ENCODE measurements at places on chromosomes 13 and 19. TPM values are rescaled to one million over a fixed set of nuclear protein-coding genes. Genes with fewer than 3 reads are reported as not detected.

DNA sequence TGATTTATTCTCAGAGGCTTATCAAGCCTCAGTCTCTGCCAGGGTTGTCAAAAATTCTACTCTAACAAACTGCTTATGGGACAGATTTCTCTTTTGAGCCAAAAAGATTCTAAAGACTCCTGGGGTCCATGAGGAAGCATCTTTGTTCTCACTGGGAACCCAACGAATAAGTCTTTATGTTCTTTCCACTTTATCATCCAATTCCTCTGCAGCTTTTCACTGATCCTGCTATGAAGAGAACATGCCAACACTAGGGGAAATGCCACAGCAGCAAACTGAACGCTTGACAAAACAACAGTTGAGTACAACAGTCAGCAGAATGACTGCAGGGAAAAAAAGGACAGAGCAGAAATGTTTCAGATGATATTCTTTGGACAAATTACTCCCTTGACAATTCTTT is 22.2 kb downstream of the DCLK1 start:
- no peaks in the 10 kb centered on the region for H3K36me3 ChIP-seq
- no peaks in the 10 kb centered on the region for H3K4me1 ChIP-seq
- H3K4me3 ChIP-seq, result no peak overlapping the region
- H3K27me3 ChIP-seq, result no peaks in the 10 kb centered on the region
- H3K27ac ChIP-seq, result no peak overlapping the region

GRCh38 chr19:10419646-10420443 is 493 bp upstream of the PDE4A start:
- peaks cover 43% of the 10 kb centered on the region for H3K27me3 ChIP-seq
- DNase-seq, result no peak
- no peaks in the 10 kb centered on the region for H3K36me3 ChIP-seq
- H3K4me3 ChIP-seq, result no peak overlapping the region
- no peak overlapping the region for H3K27ac ChIP-seq

GRCh38 chr13:71242201-71242600 is 624.8 kb downstream of the DACH1 start:
- no peak for DNase-seq
- H3K4me3 ChIP-seq, result no peak overlapping the region
- H3K27ac ChIP-seq, result no peak overlapping the region
- H3K27me3 ChIP-seq, result no peaks in the 10 kb centered on the region

DNA sequence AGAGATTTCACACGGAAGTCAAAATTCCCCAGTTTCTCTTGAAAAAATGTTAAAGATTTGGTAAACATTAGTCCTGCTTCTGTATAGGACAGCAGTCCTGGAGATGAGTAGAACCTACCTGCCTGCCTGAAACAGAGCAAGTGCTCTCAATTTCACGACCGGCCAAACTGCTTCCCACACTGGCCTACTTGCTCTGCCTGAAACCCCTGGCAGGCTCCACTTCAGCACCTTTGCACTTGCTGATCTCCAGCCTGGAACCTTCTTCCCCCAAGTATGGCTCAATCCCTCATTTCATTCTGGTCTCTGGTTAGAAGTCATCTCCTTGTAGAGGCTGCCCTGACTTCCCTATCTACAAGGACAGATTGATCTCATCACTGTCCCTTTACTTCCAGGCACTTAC is 271.4 kb downstream of the DLEU7 start:
- H3K27ac ChIP-seq, result no peak overlapping the region
- no peak overlapping the region for H3K4me3 ChIP-seq
- no peaks in the 10 kb centered on the region for H3K36me3 ChIP-seq
- peaks cover 33% of the 10 kb centered on the region for H3K4me1 ChIP-seq
- DNase-seq, result peak; percentile 48

DNA sequence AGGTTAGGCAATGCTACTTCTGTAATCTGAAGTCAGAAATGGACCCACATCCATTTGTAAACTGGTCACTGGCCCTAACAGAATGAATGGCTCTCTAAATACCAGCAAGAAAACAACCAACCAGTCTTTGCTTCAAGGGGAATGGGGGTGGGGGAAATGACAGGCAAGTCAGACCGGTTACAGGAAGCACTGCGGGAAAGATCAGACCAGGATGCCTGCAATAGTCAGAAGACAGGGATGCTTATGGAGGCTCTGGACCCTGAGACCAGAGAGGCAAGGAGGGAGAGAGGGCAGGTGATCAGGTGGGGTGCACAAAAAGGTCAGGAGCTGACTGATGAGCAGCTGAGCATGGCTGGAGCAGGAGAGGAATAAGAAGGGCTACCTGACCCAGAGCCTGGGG is 13.1 kb downstream of the MED26 start:
- no peak for DNase-seq
- no peak overlapping the region for H3K4me3 ChIP-seq
- H3K27me3 ChIP-seq, result no peaks in the 10 kb centered on the region
- H3K4me1 ChIP-seq, result peaks cover 50% of the 10 kb centered on the region
- H3K36me3 ChIP-seq, result no peaks in the 10 kb centered on the region

GRCh38 chr19:38736413-38737280 is 7.6 kb downstream of the CAPN12 start:
- H3K27ac ChIP-seq, result no peak overlapping the region
- peaks cover 29% of the 10 kb centered on the region for H3K4me1 ChIP-seq
- H3K27me3 ChIP-seq, result no peaks in the 10 kb centered on the region
- H3K4me3 ChIP-seq, result no peak overlapping the region

- H3K4me1 ChIP-seq, result no peaks in the 10 kb centered on the region
- peak; percentile 92 for DNase-seq
- no peaks in the 10 kb centered on the region for H3K27me3 ChIP-seq
These were observed 24.2 kb downstream of the TEX29 start for GRCh38 chr13:111344471-111345191.

- no peaks in the 10 kb centered on the region for H3K36me3 ChIP-seq
- H3K4me1 ChIP-seq, result no peaks in the 10 kb centered on the region
- no peaks in the 10 kb centered on the region for H3K27me3 ChIP-seq
- H3K4me3 ChIP-seq, result no peak overlapping the region
These were observed 128.9 kb upstream of the KLHL1 start for GRCh38 chr13:70237131-70237530.

DNA sequence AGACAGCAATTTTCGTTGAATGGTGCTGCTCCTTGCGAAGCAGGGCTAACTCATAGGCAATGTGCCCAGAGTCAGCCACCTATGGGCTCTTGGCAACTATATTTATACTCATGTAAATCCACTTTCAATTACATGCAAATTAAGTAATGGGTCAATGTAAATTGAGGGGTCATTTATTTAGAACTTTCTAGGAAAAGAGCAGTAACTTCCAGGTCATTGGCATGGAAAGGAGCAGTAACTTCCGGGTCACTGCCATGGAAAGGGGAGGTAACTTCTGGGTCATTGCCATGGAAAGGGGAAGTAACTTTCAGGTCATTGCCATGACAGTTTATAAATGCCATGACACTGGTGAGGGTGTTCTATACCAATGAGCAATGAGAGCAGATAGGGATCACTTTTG is 11.6 kb downstream of the KLK4 start:
- H3K36me3 ChIP-seq, result no peaks in the 10 kb centered on the region
- no peaks in the 10 kb centered on the region for H3K27me3 ChIP-seq
- H3K4me1 ChIP-seq, result peaks cover 9% of the 10 kb centered on the region
- no peak overlapping the region for H3K27ac ChIP-seq

- H3K4me1 ChIP-seq, result peaks cover 54% of the 10 kb centered on the region
- DNase-seq, result peak; percentile 73
- no peaks in the 10 kb centered on the region for H3K36me3 ChIP-seq
These were observed 348.9 kb downstream of the UQCRFS1 start for GRCh38 chr19:28864024-28864503.

DNA sequence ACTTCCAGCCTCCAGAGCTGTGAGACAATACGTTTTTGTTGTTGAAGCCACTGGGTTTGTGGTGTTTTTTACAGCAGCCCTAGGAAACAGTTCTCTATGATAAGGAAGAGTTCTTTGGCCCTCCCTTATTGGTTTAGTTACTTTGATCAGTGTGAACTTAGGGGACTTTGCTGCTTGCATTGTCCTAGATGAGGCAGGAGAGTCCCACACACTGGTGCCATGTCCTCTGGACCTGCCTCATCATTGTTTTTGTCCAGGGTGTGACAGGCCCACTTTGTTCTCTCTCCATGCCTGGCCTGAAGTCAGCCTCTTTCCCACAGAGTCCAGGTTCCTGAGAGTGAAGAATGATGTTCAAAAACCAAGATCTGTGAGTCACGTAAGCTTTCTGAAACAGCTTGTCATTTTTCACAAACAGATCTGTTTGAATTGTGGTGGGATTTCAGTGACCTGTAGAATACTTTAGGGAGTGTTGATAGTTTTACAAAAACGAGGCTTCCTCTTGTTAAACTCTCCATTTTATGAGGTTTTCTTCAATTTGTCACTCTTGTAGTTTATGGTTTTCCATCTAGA is 63.8 kb downstream of the ING1 start:
- H3K4me3 ChIP-seq, result no peak overlapping the region
- no peak overlapping the region for H3K27ac ChIP-seq
- no peak for DNase-seq
- H3K36me3 ChIP-seq, result no peaks in the 10 kb centered on the region
- no peaks in the 10 kb centered on the region for H3K27me3 ChIP-seq

- H3K4me1 ChIP-seq, result no peaks in the 10 kb centered on the region
- H3K27me3 ChIP-seq, result no peaks in the 10 kb centered on the region
These were observed 343.4 kb downstream of the SLITRK5 start for GRCh38 chr13:88014527-88014926.

GRCh38 chr13:106526738-106527444 is 8.6 kb downstream of the EFNB2 start:
- no peaks in the 10 kb centered on the region for H3K36me3 ChIP-seq
- H3K27ac ChIP-seq, result no peak overlapping the region
- DNase-seq, result no peak
- no peak overlapping the region for H3K4me3 ChIP-seq
- peaks cover 5% of the 10 kb centered on the region for H3K4me1 ChIP-seq

- H3K27ac ChIP-seq, result no peak overlapping the region
- no peak overlapping the region for H3K4me3 ChIP-seq
- no peak for DNase-seq
- H3K4me1 ChIP-seq, result peaks cover 7% of the 10 kb centered on the region
These were observed 17.5 kb downstream of the CEACAM3 start for GRCh38 chr19:41813911-41814310.

- no peaks in the 10 kb centered on the region for H3K36me3 ChIP-seq
- H3K27me3 ChIP-seq, result no peaks in the 10 kb centered on the region
- no peak for DNase-seq
- no peaks in the 10 kb centered on the region for H3K4me1 ChIP-seq
These were observed 696.6 kb downstream of the LIG4 start for GRCh38 chr13:107518780-107519179.

DNA sequence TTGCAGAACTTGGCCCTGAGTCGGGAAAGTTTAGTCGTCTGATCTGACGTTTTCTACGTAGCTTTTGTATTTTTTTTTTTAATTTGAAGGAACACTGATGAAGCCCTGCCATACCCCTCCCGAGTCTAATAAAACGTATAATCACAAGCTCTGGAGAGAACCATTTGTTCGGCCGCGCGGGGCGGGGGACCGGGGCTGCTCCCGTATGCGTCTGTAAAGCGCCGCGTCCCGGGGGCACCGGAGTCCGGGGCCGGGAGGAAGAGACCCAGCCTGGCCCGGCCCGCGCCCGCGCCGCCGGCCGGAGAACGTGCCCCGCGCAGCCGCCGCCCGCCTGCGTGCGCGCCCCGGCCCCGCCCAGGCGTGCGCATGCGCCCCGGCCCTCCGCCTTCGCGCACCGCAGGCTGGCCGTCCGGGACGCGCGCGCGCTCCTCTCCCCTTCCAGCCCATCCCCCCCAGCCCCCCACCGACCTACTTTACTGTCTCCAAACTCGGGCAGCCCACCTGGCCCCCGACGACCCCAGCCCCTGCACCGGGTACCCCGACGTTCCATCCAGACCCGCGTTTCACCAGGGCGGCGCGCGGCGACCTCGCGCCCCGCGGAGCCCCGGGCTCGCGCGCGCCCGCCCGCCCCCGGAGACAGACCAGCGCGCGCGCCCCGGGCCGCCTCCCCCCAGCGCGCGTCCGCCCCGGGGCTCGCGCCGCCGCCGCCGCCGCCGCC is 785 bp upstream of the USF2 start:
- DNase-seq, result peak; percentile 72
- H3K4me3 ChIP-seq, result peak overlapping the region; percentile 100
- peak overlapping the region; percentile 97 for H3K27ac ChIP-seq
- H3K27me3 ChIP-seq, result no peaks in the 10 kb centered on the region
- H3K36me3 ChIP-seq, result peaks cover 21% of the 10 kb centered on the region
- H3K4me1 ChIP-seq, result peaks cover 37% of the 10 kb centered on the region

GRCh38 chr19:18749362-18750231 is 41.5 kb downstream of the COMP start:
- no peaks in the 10 kb centered on the region for H3K27me3 ChIP-seq
- H3K36me3 ChIP-seq, result no peaks in the 10 kb centered on the region
- no peak for DNase-seq
- no peaks in the 10 kb centered on the region for H3K4me1 ChIP-seq
- no peak overlapping the region for H3K4me3 ChIP-seq
- H3K27ac ChIP-seq, result no peak overlapping the region

GRCh38 chr13:114134944-114135610 is 2.7 kb upstream of the RASA3 start:
- H3K27ac ChIP-seq, result peak overlapping the region; percentile 44
- H3K4me1 ChIP-seq, result peaks cover 15% of the 10 kb centered on the region
- no peaks in the 10 kb centered on the region for H3K36me3 ChIP-seq
- no peaks in the 10 kb centered on the region for H3K27me3 ChIP-seq
- peak; percentile 61 for DNase-seq

- no peaks in the 10 kb centered on the region for H3K27me3 ChIP-seq
- no peaks in the 10 kb centered on the region for H3K36me3 ChIP-seq
- DNase-seq, result no peak
- H3K4me1 ChIP-seq, result peaks cover 12% of the 10 kb centered on the region
These were observed 18.8 kb downstream of the FAM124A start for GRCh38 chr13:51240958-51241357.

DNA sequence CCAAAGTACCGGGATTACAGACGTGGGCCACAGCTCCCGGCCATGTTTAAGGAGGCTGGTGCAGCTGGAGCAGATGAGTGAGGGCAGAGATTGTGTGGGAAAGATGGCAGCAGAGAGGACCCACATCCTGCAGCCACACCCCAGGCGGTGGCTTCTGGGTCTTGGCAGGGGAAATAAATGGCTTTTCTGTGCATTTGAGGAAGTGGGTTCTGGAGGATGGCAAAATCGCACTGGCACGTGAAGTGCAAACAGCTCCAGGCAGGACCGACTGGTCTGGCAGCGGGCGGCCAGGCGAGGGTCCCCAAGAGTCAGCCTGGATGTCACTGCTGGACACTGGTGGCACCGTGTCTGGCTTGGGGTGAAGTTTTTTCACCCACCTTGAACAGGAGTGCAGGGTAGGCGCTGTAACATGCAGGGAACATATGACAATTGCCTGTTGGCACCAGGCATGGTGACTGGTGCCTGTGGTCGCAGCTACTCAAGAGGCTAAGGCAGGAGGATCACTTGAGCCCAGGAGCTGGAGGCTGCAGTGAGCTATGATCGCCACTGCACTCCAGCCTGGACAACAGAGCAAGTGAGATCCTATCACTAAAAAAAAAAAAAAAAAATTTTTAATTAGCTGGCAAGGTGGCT is 8.4 kb downstream of the B3GNT3 start:
- no peaks in the 10 kb centered on the region for H3K4me1 ChIP-seq
- no peak for DNase-seq
- H3K27ac ChIP-seq, result no peak overlapping the region
- no peaks in the 10 kb centered on the region for H3K27me3 ChIP-seq
- H3K36me3 ChIP-seq, result no peaks in the 10 kb centered on the region
- H3K4me3 ChIP-seq, result no peak overlapping the region

TPGS1 gene
- 109 TPM for total RNA-seq

CFD gene
- 1,037 TPM for total RNA-seq

ZNF431 gene
- 24.1 TPM for total RNA-seq

MYBPC2 gene
- not detected for total RNA-seq

AKAP11 gene
- 34.1 TPM for total RNA-seq

OLFM4 gene
- total RNA-seq, result not detected

SIAH3 gene
- 0.13 TPM for total RNA-seq

N4BP2L1 gene
- total RNA-seq, result 15.0 TPM

SELENOV gene
- total RNA-seq, result 3.9 TPM

MRPS31 gene
- total RNA-seq, result 34.9 TPM

ZNF708 gene
- 29.9 TPM for total RNA-seq

GDF15 gene
- 3.7 TPM for total RNA-seq

CPT1C gene
- total RNA-seq, result 1.9 TPM

SIGLEC12 gene
- total RNA-seq, result not detected

TECR gene
- 84.4 TPM for total RNA-seq

SERP2 gene
- total RNA-seq, result 5.7 TPM

ELAVL1 gene
- total RNA-seq, result 46.7 TPM
